ENCODE measurements at places on chromosomes 1 and 21. TPM values are rescaled to one million over a fixed set of nuclear protein-coding genes. Genes with fewer than 3 reads are reported as not detected.

The CCDC24 gene
- 2.6 TPM for total RNA-seq

The HAO2 gene
- total RNA-seq = not detected

- no peaks in the 10 kb centered on the region for H3K27me3 ChIP-seq
- H3K27ac ChIP-seq = no peak overlapping the region
- no peak overlapping the region for H3K4me3 ChIP-seq
- no peaks in the 10 kb centered on the region for H3K4me1 ChIP-seq
These were observed 2.4 kb downstream of the RPS6KC1 start for GRCh38 chr1:213053455-213053854.

The COL8A2 gene
- total RNA-seq = 37.5 TPM

GRCh38 chr1:75616436-75617433, 5.8 kb upstream of the SLC44A5 start:
- peak; percentile 59 for DNase-seq
- H3K36me3 ChIP-seq = no peaks in the 10 kb centered on the region
- peak overlapping the region; percentile 46 for H3K4me3 ChIP-seq
- no peak overlapping the region for H3K27ac ChIP-seq
- H3K4me1 ChIP-seq = no peaks in the 10 kb centered on the region
- H3K27me3 ChIP-seq = no peaks in the 10 kb centered on the region

DNA sequence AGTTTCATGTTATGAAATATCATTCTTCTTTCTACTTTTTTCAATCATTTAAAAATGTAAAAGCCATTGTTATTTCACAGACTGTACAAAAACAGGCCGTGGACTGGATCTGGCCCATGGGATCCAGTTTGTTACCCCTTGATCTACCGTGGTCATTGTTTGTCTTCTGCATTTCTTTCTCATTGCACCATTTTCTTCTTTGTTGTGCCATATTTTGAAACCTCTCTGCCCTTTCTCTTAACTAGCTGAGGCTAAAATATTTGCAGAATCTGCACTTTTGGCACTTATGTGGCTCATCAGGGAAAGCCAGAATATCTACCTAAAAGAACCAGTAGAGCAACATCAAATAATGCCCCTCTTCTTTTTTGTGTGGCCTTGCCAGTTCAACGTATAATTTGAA, 50.5 kb downstream of the DNAJC6 start:
- DNase-seq = no peak
- no peaks in the 10 kb centered on the region for H3K4me1 ChIP-seq
- H3K27ac ChIP-seq = no peak overlapping the region
- no peak overlapping the region for H3K4me3 ChIP-seq
